ENCODE measurements at places on chromosomes 5 and 9.

DNA sequence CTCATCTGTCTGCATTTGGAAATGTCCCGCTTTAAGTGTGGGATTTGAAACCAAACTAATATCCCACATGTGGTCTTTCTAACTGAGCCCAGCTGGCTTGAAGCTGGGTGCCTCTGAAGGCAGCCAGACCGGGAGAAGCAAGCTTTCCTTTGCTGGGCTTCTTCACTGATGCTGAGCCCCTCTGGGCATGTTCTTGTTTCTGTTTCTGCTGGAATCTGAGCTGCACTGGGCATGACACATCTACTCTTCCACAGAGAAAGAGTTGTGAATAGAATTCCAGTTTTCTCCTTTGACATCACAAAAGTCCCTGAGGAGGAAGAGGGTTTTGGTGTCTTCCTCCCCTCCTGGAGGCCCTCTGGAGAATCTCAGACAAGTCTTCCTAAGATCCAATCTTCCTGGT is 179.5 kb downstream of the ATP10B start:
- DNase-seq: no peak

DNA sequence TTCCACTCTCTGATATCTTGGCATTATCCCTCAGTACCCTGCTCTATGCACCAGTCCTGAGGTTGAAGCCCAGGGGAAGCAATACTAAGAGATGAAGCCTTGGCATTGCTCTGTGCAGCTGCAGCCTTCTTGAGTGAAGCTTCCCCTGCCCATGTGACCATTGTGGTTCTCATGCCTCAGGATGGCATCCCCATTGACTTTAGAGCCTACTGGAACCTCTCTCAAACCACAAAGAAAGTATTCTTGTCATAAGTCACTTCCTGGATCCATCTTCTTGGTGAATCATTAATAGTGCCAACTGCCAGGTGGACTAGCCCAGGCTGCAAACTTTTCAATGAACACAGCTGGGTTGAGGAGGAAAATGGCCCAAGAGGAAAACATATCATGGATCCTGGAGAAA is 283.9 kb upstream of the RFX3 start:
- DNase-seq: no peak

GRCh38 chr9:128916204-128916603 is 4.6 kb upstream of the PHYHD1 start:
- no peak for DNase-seq

DNA sequence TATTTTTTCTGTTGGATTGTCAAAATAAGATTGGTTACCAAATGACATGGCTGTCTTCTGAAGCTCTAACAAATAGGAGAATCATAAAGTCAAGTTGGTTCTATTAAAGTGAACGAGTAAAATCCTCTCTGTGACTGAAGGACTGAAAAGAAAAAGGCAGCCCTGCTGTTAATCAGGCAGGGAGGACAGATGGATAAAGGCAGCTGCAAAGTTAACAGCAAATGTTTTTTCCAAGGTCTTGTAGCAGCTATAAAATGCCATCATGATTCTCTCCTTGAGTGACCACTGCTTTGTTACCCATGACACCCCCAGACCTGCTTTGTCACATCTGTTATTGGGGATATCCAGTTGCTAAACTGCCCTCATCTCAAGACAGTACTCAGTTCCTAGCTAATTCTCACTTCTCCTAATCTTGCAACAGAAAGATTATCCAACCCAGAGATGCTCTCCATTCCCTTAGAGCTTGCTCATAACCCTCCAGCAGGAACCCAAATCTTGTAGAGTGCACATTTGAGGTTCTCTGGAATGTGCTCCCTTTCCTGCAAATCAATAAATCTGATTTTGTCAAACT is 89.7 kb upstream of the PARP8 start:
- DNase-seq: peak; percentile 31

- DNase-seq: no peak
These were observed 64.9 kb downstream of the DOCK2 start for GRCh38 chr5:169701910-169702451.

DNA sequence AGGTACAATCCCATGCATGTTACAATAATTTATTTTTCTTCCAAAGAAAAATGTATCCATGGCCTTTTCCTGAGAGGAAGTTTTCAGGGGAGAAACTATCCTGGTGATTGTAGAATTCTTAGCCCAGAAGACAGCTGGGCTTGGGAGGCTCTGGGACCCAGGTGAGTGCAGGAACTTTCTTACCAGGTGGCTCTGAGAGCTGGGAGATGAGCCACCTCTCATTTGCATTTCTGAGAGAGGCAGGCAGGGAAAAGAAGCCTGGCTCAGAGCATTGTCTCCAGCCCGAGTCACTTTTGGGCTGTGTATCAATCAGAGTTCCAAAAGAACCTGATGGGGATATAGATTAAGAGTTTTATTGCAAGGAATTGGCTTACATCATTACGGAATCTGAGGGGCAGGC is 52.7 kb downstream of the ALG2 start:
- no peak for DNase-seq

- no peak for DNase-seq
These were observed 160.2 kb downstream of the ARHGEF28 start for GRCh38 chr5:73786043-73786831.

GRCh38 chr5:103454770-103455169 is 107.8 kb downstream of the NUDT12 start:
- no peak for DNase-seq

Data from suppressor macrophage (primary cell).